ENCODE measurements at places on chromosomes 11 and 22.

- DNase-seq = peak; percentile 67
Measured at GRCh38 chr11:79080551-79080950, 360.3 kb downstream of the TENM4 start.

- peak; percentile 83 for DNase-seq
Measured at GRCh38 chr11:66126808-66127555, 56.9 kb downstream of the PACS1 start.

- DNase-seq = no peak
Measured at GRCh38 chr11:17596310-17596669, 49.2 kb downstream of the OTOG start.

GRCh38 chr11:65454696-65455456 lies 32.3 kb downstream of the NEAT1 start:
- peak; percentile 83 for DNase-seq

DNA sequence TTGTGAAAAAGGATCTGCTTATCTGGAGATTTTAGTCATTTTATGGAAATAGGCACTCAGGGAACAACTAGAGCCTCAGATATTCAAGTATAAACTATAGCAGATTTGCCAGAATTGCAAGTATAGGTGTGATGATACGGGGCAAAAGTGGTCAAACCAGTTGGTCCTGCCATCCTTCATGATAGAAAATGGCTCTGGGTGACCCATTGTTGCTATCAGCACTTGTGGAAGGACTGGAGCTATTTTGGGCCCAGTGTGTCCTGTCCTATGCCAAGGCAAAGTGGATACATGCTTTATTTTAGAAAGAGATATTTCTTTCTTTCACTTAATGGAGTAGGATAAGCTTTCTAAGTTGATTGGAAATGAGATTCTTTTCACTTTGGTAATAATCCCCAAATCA lies 85.2 kb downstream of the PPP6R3 start:
- no peak for DNase-seq

DNA sequence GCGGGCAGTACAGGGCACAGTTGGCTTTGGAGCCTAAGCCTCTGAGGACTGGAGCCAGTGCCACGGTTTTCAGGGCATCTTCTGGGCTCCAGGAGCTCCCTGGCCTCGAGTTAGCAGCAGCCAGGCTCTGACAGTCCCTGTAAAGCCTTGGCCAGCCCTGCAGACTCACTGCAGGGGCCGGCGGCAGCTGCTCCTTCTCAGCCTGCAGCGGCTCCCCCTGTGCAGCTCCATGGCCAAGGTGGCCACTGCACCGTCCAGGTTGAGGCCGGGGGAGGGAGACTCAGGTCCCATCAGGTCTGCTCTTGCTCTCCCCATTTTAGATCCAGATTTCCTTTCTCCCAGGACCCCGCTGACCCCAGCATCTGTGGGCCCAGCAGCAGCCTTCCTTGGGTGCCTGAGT lies 1461.1 kb downstream of the BRD1 start:
- no peak for DNase-seq

Data from fibroblast of pulmonary artery (primary cell).